ENCODE measurements at places on chromosomes 7 and 10.
A peak's percentile ranks its signal among the peaks of the same experiment; 100 is the strongest.

DNA sequence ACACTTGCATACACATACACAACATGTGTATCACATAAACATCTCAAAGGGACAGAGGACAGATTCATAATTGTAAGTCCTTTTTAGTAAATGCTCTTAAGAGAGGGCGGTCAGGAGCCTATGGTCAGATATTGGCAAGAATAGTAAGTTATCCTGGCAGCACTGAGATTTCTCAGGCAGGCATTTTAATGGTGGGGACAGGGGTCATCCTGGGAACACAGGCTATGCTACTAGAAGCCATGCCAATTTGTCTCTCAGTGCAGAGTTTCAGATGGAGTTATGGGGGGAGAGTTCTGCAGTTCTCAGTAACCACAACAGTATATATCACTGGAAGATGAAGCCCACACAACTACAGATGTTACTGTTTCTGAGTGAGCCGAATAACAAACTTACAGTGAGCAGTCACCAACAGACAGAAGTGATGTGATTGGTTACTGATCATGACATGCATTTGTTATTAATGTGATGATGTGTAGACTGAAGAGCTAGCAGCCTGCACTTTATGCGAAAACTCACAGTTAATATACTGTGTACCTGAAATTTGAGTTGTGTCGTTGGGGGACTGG lies 16.4 kb downstream of the ZNF487 start:
- no peak for DNase-seq

GRCh38 chr7:91814189-91814588 lies 66.3 kb downstream of the MTERF1 start:
- no peak for DNase-seq

GRCh38 chr7:4612939-4613841 lies 68.9 kb upstream of the FOXK1 start:
- DNase-seq, result no peak

- no peak for DNase-seq
Measured at GRCh38 chr7:38007096-38007495, 86.7 kb downstream of the EPDR1 start.

DNA sequence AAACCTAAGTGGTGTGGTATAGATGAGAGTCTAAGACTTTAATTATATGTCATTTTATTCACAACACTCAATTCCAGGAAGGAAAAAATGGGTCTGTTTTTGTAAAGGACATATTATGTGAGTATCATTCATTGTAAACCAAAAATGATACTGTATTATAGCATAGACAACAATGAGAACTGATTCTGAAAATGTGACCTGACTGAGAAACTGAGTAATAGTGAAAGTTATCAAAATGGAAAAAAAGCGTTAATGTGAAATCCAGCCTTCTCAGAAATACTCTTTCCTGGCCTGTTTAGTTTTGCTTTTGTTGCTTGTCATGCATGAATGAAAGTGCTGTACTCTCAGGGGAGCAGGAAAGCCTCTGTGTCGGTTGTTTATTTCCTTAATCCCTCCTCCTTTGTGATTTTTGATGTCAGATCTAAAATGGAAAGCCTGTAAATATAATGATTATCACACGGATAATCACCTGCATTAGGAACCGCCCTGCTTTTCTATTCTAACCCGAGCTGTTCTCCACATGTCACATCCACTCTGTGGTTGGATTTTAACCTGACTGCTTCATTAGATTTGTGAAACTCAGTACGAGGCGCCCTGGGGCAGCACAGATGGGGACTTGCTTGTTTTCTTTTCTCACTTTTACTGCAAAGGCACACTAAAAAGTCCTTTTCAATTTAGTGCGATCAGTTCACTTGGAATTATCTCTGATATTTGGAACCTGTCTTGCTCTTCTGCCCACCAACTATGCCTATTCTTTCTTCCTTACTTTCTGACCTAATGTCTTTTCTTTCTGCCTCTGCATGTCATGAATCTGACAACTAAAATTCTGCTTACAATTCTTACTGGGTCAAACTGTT lies 240.9 kb upstream of the KAT6B start:
- no peak for DNase-seq

GRCh38 chr7:26863518-26864308 lies 677 bp downstream of the SKAP2 start:
- no peak for DNase-seq

DNA sequence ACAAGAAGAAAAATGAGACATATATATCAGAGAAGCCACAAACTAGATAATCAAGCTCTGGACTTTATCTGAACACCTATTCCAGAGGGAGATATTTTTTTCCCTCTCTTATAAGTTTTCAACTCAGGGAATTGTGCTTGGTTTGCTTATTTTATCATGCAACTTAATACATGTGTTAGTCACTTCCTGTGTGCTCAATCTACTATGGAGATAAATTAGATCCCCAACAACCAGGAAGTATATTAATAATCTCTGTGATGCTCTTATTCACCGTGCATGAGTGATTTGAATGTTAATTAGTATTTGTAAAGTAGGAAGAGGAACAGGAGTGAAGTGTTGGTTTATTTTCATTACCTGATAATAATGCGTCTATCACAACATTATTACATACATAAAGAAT lies 38.8 kb upstream of the ZNF365 start:
- DNase-seq, result no peak

DNA sequence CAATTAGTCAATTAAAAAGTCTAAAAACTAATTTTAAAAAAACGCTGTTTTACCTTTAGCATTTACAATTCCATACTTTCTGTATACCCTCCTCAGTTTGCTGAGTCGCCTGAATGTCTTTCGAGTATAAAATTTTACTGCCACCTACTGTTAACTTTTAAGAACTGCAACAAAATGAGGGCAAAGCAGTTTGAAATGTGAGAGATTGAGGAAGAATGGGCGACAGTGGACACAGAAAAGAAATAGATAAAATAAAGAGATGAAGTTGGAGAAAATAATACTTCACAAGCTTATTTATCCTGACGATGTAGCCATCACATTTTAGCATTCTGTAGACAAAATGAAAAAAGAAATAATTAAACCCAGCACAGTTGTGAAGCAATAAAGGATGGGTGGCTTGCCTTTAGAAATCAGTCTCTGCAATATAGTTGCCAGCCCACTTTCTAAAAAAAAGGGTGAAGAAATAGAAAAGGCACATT lies 110.8 kb upstream of the PTN start:
- DNase-seq, result no peak

DNA sequence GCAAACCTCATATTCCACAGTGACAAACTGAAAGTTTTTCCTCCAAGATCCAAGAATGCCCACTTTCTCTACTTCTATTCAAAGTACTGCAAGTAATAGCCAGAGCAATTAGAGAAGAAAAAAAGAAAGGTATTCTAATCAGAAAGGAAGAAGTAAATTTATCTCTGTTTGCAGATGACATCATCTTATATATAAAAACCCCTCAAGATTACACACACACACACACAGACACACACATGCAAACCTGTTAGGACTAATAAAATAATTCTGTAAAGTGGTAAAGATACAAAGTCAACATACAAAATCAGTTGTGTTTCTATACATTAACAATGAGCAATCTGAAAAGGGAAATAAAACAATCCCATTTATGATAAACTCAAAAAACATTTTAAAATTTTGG lies 44.7 kb upstream of the AASS start:
- no peak for DNase-seq

- DNase-seq, result no peak
Measured at GRCh38 chr10:31010062-31010461, 21.6 kb downstream of the ZNF438 start.

GRCh38 chr10:128579280-128579865 lies 453.1 kb upstream of the MKI67 start:
- DNase-seq, result no peak

DNA sequence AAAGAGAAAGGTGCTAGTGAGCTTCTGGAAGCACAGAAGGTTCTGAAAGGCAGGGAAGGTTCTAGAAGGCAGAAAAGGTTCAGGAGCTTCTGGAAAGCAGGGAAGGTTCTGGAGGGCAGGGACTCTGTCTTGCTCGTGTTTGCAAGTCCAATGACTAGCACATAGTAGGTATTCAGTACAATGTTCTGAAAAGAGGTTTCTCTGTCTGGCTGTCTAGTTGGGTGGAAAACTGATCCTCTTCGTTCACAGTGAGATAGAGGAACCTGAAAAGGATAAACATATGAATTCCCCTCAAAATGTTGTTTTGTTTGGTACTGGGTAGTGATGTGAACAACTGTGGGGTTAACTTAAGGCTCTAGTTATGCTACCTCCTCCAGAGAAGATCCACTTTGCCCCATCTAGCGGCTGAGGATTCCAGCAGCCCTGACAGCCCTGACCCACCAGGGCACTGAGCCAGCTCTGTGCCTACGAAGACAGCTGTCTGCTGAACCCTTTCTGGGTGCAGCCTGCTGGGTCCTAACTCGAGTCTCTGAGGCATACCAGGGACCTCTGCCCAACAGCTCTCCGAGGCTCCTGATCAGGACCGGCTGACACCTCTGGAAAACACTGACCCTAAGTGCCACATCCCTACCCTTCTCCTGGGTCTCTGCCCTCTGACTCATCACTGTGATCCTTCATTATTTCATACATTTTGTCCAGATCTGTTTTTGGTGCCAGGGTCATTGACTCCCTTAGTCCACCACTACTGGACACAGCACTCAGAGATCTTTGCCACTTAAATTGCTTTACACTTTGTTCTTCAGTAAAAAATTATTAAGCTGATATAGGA lies 15.4 kb downstream of the PTPRN2 start:
- DNase-seq, result no peak

- DNase-seq, result no peak
Measured at GRCh38 chr10:3263082-3263481, 90.5 kb upstream of the PITRM1 start.

GRCh38 chr7:110170841-110171240 lies 920.1 kb upstream of the LRRN3 start:
- DNase-seq, result peak; percentile 12

DNA sequence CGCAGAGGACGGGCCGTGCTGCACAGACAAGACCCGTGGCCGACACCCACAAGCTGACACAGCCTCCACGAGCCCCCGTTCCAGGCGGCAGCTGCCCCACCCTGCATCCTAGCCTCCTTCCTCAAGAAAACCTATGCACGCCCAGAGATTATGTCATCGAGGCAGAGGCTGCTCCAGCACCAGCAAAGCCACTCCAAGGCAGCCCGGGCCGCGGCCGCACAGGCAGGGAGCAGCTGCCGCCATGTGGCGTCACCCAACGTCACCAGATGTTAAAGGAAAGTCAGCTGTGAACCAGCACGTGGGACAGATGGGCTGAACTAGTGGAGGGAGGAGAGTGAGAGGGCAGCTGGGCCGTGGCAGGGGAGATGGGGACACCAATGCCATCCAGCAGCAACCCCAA lies 59.8 kb downstream of the STK32C start:
- no peak for DNase-seq

DNA sequence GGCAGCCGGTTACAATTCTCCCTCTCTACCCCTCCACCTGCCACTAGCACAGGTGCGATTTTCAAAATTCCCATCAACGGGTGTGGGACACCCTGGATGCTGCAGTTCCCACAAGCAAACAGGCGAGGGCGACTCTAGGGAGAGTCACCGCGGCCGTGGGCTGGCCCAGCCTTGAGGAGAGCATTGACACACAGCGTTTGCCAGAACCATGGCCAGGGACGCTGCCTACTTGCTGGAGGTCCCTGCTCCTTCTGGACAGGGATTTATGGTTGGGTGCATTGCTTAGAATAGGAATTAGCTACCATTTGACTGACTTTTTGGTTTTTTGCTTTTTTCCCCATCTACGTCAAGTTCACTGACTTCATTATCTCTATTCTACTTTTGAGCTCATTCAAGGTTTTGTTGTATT lies 19.0 kb upstream of the CLDN4 start:
- DNase-seq, result no peak

DNA sequence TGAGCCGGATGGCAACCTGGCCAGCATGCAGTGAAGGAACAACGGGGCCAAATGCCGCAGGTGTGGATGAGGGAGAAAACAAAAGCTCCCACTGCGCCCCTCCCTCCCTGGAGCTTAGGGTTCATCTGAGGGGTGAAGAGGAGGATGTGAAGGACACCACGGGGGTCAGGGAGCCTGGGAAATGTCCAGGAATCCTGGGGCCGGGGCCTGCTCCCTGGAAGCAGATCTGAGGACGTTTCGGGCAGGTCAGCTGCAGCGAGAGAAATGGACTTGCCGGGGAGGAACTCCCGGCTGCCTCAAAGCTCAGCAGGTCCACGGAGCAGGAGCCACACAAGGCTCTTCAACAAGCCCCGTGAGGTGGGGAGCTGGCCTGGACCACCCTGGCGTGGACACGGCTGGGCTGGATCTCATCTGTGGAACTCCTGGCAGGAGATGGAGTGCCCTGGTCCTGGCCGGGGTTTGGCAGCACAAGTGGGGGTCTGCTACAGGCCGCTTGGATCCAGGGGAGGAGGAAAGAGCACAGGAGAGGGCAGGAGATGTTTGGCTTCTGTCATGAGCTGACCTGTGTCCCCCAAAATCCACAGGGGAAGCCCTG lies 585.0 kb downstream of the PTPRN2 start:
- no peak for DNase-seq

GRCh38 chr7:35792472-35792871 lies 8.4 kb upstream of the SEPTIN7 start:
- no peak for DNase-seq

DNA sequence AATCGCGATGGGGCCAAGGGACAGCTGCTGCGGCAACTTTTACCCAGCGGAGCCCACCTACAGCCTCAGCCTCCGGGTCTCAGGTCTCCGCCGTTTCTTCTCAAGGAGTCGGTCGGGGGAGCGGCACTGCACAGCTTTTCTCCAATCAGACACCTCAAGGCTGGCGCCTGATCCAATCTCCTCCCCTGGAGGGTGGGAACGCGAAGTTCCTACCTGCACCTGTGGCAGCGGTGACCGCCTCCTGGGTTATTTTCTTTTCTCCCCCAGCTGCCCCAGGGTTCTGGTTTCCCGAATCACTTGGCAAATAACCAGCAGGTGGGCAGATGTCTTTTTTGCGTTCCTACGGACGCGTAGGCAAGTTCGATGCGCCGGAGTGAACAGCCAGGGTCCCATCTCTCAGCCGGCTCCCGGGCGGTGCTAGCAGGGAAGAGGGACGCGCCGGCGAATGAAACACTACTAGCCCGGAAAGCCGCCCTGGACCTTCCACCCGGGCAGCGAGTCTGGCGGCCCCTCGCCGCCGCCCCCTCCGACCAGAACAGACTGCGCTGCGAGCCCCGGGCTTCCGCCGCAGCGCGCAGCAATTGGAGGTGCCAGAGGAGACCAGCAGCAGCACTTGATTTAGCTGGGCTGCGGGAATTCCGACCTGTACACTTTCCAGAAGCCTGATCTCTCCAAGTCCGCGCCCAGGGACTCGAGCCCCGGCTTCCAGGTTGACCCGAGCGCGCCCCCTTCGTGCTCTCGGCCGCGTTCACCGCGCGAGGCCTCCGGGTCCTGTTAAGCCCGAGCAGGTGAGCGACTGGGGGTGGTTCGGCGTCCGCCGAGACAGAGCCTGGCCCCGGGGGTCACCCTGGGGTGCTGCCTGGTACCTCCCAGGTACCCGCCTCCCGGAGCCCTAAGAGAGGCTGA lies at the start of gene PRR15:
TSS of gene PRR15 (plus strand) at position 246 of the 906 bp plus-strand sequence. CDS start 2,495 bp downstream, outside the sequence.
- no peak for DNase-seq

GRCh38 chr7:26609532-26609931 lies 254.9 kb downstream of the SKAP2 start:
- no peak for DNase-seq

DNA sequence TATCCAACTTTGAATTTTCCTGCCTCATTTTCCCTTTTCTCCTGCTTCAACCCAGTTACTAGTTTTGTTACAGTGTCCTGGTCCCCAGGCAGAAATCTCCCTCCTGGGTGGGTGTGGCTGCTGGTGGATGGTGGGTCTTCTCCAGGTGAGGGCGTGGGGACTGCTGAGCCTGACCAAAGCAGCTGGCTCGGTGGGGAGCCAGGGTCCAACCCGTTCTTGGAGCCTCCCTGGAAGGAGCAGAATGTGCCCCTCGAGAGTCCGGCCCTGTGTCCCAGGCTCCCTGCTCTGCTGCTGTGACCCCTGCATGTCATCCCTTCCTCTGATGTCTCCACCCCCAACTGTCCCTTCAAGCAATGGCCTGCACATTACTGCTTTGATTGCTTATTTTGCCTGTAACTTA lies 86.6 kb upstream of the TCERG1L start:
- no peak for DNase-seq
